Cerebellar nuclear complex (tissue), 1 donor: ENCODE measurements at places on chromosomes 5 and 9.

DNA sequence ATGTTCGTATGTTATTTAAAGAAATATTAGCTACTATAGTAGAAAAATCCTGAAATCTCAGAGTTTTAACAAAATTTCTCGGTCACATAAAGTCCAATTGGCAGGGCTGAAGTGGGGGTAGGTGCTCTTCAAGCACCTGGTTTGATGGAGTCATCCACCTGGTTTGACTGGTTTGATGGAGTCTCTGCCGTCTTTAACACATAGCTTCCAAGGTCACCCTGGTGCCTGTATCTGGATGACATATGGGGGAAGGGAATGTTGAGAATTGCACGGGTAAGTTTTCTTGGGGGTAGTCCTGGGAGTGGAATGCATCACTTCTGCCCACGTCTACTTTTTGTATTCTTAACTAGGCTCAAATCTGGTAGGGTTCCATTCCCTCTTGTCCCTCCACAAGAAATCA, 351.2 kb downstream of the SH3GL2 start:
- no peak for DNase-seq

DNA sequence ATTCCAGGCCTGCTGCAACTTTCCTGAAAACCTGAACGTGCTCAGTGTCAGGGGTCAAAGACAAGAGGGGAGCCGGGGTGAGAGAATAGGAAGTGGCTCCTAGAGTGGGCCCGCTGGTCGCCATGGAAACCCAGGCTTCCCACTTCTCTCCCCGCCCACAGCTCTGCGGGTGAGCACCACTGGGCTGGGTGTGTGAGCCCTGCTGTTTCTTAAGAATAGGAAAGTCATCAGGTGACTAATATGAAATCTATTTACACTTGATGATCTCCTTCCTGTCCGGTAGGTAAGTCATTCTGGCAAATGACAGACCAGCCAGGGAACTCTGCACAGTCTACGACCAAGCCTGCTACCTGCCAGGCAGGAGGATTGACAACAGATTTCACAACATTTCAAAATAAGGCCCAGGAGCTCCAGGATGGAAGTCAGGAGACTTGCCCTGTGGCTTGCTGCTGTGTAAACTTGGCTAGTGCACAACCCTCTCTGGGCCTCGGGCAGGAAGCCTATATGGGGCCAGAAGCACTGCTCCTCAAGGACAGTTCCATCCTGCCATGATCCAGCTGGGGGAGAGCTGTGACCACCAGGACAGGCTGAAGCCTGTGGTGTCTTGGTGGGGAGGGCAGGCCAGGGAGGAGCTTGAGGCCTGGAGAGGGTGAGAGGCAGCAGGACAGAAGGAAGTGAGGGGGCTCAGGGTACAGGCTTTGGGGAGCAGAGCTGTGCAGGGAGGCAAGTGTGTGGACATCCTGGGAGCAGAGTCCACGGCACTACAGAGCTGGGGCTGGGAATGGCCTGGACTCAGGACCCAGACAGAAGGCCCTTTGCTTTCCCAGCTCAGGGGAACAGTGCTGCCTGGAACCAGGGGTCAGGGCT, 60.6 kb downstream of the SHB start:
- DNase-seq, result no peak

DNA sequence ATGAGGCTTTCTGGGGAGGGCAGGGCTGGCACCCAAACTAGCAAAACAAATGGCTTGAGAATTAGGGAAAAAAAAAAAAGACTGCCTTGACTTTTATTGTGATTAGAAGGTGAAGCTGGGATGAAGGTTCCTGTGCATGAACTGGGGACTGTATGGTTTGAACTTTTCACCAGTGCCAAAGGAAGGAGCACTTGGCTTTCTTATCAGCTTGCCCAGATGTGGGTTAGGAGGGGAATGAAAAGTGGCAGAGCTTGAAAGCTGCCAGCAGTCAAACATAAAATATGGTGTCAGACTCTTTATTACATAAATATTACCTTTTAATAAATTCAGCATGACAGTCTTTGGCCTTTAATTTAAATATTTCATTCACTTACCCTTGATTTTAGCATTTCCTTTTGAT, 182.5 kb downstream of the PSAT1 start:
- no peak for DNase-seq

GRCh38 chr5:9313751-9314150, 232.1 kb downstream of the SEMA5A start:
- no peak for DNase-seq

- no peak for DNase-seq
Observed at GRCh38 chr9:92735636-92736562, 28.7 kb downstream of the BICD2 start.

DNA sequence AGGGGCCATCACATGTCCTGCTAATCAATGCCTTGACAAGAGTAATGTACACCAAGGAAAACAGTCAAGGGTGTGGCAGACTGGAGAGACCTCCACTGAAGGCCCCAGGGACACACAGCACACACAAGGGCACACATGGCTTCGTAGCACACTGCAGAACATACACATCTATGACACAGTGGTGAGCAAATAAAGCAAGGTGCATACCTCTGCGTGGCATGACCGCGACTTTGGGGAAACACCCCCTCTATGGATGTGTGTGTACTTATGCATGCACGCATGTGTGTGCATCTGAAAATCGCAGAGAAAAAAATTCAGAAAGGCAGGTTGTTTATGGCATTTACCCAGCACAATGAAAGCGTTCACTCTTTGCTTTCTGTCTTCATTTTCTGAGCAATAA, 20.5 kb downstream of the SEMA4D start:
- DNase-seq, result no peak

DNA sequence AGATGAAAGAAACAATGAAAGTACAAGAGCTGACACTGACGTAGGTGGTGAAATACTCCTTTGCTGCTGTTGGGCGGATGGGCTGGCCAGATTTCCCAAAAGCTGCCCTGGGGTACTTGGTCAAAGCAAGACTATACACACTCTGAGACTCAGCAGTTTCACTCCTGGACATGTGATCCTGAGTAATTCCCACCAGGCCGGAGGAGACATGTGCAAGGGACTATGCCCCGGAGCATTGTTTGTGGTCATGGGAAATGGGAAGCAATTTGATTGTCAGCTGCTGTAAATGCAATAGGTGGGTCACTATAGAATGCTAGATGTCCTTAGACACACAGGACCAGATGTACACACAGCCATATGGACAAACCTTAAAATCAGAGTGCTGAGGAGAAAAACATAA, 116.1 kb downstream of the DCP2 start:
- no peak for DNase-seq

GRCh38 chr5:179478624-179479023, 71.7 kb upstream of the RUFY1 start:
- DNase-seq, result no peak

DNA sequence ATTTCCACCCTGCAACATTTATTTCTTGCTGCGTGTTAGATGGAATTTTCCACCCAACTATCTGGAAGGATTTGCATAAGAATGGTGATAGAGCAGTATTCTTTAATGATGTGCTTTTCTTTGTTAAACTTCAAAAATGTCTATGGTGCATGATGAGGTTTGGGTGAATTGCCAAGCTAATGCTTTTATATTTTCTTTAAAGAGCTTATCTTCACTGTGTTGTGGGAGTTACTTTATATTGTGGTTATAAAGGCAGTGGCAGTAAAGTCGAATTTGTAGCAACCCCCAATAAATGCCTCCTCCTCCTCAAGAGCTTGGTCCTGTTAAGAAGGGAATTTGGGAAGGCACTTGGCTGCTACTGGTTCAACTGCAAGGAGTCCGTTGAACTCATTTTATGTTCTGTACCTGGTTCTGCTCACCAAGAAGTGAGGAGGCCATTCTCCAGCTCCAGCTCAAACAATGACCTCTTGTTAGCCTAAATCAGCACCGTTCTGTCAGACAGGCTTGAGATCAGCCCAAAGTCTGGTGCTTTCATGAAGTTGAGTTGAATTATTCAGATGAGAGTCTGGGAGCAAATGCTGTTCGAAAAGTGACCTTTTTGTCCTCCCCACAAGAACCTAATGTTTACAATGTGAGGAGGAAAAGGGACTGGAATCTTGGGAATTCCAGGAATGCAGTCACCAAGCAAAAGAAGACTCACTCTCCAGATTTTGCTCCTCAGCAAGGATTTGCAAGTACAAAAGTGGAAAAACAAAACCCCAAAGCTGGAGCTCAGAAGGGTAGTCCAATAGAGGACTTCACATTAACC, 217.0 kb downstream of the TMEM38B start:
- DNase-seq, result no peak

- no peak for DNase-seq
Observed at GRCh38 chr5:142852416-142853198, 82.4 kb downstream of the ARHGAP26 start.

DNA sequence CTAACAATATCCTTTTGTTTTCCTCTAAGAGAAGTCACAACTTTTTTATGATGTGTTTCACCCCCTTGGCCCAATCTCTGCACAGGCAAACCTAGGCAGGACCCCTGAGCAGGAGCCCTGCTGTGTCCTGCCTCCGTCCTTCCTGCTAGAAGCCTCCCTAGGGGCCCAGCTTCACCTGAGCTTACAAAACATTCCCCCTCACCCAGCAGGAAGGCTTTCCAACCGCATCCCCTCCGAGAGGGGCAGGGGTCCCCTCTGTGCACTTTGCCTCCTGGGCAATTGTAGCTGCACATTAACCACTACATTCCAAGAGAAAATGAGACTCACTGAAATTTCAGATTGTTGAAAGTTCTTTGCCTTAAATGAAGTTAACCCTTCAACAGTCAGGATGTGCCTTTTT, 176.2 kb downstream of the IRX2 start:
- DNase-seq, result no peak

GRCh38 chr9:13179257-13179656, 100.2 kb downstream of the MPDZ start:
- no peak for DNase-seq

GRCh38 chr9:3875361-3876132, 349.7 kb upstream of the RFX3 start:
- DNase-seq, result no peak

- no peak for DNase-seq
Observed at GRCh38 chr5:176675676-176676360, 28.5 kb downstream of the TSPAN17 start.

DNA sequence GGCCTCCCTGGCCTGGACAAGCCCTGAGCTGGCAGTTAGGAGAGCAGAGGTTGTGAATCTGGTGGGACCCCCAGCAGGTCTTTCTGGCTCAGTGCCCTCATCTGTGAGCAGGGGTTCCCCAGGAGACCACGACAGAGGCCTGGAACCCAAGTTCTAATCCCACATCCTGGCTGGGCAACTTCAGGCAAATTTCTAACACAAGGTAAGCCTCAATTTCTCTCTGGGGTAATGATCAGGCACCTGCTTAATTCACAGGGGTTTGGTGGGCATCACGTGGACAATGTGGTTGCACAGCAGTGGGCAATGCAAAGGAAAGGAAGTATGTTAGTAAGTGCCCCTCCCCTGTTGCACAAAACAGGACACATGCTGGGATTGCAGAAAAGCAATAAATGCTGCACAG, 1.9 kb upstream of the KCNIP1 start:
- DNase-seq, result no peak

- no peak for DNase-seq
Observed at GRCh38 chr5:146640285-146640896, 124.4 kb upstream of the GPR151 start.

DNA sequence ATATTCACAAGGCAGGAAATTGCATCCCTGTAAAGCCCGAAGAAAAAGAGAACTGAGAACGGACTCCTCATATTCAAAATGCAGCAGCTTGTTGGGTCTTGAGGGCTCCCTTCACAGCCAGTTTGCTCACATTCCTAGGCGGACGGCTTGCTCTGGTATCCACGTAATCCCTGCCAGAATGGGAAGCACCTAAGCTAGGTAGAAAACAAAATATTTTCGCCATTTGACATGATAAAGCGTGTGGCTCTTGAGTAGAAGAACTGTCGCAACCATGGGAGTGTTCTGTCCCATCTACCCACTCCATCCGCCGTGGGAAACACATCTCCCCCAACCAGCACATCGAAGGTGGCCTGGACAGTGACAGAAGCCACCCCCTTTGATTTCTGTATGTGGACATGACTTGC, 183.1 kb downstream of the GAS1 start:
- no peak for DNase-seq

DNA sequence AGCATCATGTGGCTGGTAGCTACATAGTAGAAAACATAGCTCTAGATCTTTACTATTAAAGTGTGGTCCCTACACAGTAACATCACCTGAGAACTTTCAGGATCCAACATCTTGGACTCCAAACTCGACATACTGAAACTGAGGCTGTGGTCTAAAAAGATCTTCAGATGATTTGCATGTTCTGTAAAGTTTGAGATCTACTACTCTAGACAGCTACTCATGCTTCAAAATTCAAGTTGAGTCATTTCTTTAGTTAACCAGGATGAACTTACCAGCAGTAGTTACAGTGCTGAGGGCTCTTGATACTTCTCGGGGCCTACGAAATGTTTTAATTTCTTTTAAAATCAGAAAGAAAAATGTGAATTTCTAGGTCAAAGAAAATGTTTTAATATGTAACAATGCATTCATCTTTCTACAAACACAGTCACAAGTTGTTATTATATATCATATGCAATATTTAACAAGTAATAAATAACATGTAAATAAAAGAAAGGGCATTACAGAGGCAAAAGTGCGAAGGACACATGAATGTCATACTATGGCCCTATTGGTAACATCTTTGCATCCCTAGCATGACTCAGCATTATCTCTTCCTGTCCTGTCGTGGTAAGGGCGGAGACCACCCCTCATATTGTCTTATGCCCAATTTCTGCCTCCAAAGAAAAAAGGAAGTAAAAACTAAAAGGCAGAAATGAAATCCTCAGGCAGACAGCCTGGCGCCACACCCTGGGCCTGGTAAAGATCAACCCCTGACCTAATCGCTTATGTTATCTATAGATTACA, 563.9 kb upstream of the TLE4 start:
- no peak for DNase-seq

DNA sequence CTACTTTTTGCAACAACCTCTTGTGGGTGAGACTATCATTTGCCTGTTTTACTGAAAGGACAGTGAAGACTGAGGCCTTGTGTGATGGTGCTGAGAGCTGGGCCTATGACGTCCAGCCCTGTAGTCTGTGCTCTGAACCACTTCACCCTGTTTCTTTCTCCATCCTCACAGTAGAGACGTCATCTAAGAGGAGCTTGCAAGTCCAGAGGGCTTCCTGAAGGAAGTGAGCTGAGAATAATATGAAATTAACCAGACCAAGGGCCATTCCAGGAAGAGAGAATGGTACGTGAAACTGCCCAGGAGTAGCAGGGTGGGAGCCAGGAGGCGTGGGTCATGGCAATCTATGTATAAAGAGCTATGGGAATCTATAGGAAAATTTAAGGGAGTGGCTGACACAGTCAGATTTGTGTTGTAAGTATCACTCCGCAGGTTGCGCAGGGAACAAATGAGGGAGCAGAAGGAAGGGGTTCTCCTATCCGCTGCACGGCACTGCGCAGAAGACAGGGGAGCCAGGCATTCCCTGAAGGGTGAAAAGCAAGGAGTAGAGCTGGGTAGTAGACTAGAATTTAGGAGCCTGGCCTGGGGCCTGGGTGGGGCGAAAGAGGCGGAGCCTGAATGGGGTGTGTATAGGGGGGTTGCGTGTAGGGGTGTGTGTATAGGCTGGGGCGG, 596 bp upstream of the FGFR4 start:
- DNase-seq, result no peak
